Stimulated activated CD8-positive, alpha-beta memory T cell treated with anti-CD3 and anti-CD28 coated beads, Interleukin-4, amount 100 ng/mL, for 1 hour (primary cell): ENCODE measurements at places on chromosomes 1 and 21.

DNA sequence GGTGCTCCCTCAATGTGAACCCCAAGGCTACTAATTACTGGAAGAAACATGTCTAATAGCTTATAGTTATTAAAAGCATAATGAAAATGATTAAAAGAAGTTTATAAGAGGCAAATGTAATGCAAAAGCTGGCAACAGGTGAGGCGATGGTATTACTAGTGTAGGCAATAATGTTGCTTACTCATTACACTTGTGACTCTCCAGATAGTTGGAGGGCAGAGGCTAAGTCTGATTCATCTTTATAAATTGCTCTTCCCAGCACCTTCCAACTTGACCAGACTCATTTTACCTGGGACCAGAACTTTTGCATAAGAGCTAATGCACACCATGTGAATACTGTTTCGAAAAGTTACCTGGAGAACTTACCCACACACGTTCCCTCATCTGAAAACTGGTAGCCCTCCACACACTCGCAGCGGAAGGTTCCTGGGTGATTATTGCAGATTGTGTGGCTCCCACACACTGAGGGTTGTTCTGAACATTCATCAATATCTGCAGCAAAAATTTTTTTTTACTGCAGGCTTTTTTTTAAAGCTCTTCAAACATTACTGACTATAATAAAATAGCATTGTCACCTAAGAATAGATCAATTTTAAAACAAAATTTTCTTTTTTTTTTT, 48.0 kb downstream of the NID1 start:
- DNase-seq: no peak

GRCh38 chr1:206727981-206728696, 42.4 kb upstream of the IL19 start:
- DNase-seq: no peak

DNA sequence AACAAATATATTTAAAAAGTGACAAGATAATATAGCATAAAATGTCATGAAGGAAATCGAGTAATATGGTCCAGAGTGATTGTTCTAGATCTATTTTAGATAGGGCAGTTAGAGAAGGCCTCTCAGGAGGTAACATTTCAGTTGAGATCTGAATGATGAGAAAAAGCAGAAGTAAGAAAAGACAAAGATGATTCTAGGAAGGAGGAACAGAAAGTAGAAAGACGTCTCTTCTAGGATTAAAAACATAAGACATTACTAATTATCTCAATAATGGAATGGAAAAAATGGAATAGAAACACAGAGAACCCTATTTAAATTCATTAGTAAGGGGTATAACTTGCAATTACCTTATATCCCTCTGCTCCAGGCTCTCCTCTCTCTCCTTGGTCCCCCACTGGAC, 130.0 kb upstream of the ZNHIT6 start:
- DNase-seq: no peak

GRCh38 chr1:19612530-19612929, 31.6 kb upstream of the NBL1 start:
- no peak for DNase-seq

DNA sequence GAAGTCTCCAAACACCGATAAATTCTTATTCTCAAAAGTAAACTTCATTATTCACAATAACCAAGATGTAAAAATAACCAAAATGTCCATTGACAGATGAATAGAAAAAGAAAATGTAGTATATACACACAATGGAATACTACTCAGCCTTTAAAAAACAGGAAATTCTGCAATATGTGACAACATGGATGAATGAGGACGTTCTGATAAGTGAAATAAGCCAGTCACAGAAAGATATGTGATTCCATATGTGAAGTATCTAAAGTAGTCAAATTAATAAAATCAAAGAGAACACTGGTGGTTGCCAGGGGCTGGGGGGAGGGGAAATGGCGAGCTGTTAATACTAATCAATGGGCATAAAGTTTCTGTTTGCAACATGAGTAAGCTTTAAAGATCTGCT, 36.0 kb downstream of the LRRC8C start:
- DNase-seq: no peak

- DNase-seq: no peak
Measured at GRCh38 chr1:56060906-56061305, 518.5 kb downstream of the PLPP3 start.

GRCh38 chr1:75999034-75999433, 66.8 kb upstream of the ASB17 start:
- DNase-seq: no peak

- DNase-seq: no peak
Measured at GRCh38 chr1:41650028-41650880, 165.8 kb upstream of the EDN2 start.

DNA sequence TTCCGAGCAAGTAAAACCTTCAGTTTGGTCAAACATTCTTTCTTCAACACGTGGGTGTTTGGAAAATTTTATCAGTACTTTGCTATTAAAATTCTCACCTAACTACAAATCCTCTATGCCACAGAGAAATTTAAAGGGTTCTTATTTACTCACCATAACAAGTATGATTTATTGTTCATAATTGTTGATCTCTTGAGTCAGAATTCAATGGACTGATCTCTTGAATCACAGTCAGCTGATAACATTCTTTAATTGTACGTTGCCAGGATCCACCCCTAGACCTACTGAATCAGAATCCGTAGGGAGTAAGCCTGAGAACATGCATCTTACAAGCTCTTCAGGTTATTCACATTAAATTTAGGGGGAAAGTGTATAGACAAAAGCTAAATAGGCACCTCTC, 51.2 kb downstream of the DIPK1A start:
- DNase-seq: no peak

DNA sequence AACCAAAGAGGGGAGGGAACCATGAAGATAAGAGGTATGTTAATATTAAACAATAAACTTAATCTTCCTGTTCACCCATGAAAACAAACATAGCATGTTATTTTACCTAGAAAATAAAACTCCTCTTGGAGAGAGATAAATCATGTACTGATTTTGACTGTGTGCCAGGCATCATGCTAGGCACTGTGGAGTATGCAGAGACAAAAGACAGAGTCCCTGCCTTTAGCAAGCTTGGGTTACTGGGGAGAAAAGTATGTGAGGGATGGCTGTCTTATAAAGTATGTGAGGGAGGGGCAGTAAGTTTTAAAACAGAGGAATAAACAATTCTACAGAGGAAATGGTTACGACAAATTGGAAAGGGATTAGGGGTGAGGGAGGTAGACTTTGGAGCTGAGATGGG, 129.5 kb upstream of the BEND5 start:
- no peak for DNase-seq

DNA sequence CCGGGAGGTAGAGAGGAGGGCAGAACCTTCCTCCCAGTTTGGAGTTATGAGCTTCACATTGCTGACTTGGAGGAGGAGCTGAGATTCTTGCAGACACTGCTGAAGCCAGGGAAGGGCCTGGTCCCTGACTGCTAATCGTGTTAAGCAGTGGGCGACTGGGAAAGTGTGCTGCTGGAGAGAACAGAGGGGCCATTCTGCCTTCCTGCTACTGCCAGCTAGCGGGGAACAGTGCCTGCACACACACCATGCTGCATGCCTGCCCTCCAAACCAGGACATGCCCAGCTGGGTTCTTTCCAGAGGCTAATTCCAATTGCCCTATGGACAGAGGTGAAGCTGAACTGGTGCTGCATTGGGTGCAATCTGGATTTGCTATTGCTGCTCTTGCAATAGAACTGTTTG, 281.4 kb downstream of the AJAP1 start:
- DNase-seq: no peak

GRCh38 chr1:21337454-21337927, 47.2 kb upstream of the ECE1 start:
- DNase-seq: no peak

DNA sequence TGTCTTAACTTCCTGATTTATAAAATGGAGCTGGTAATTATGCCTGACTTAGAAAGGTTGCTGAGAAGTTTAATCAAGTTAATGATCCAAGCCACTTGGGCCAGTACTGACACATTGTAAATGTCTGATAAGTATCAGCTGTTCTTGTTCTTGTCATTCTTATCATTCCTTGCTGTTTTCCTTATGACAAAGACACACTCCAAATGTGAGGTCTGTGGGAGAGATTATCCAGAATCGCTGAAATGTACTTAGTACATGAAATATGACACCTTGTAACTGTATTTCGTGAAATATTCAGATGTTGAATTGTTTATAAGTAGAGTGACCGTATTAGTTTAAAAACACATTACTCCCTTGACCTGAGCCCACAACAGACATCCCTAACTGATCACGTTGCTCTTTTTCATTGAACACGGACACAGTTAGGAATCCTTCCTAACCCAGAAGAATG, 6.1 kb downstream of the AADACL4 start:
- no peak for DNase-seq

GRCh38 chr1:227883641-227884301, 64.0 kb downstream of the WNT9A start:
- DNase-seq: no peak

DNA sequence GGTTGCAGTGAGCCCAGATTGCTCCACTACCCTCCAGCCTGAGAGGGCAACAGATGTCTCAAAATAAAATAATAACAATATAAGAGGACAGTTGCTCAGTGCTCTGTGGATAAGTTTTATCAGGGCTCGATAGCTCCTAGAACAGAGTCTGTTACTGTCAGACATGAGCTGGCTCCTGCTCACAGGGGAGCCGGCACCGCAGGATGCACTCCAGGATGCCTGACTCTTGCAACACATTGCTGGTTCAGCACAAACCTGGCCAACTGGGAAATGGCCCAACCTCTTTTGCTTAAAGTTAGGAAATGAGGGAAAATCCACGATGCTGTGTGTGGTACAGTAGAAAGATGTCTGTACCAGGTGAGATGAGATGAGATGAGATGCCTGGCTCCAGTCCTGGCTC, 5.8 kb upstream of the CTSE start:
- no peak for DNase-seq

GRCh38 chr1:48030211-48030610, 33.0 kb upstream of the TRABD2B start:
- no peak for DNase-seq

DNA sequence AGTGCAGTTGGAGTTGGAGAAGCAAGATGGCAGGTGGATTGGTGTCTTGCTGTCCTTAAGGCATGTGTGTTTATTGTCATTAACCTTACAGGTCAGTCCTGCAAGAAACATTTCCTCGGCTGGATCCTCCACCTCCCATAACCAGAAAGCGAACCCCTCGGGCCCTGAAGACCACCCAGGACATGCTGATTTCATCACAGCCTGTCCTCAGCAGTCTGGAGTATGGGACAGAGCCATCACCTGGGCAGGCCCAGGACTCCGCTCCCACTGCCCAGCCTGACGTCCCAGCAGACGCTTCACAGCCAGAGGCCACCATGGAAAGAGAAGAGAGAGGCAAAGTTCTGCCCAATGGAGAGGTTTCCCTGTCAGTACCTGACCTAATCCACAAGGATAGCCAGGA, 1.6 kb downstream of the C1orf226 start:
- no peak for DNase-seq

- DNase-seq: no peak
Measured at GRCh38 chr1:165942062-165942461, 114.6 kb downstream of the UCK2 start.

- DNase-seq: no peak
Measured at GRCh38 chr1:76068542-76068941, 6.0 kb upstream of the ST6GALNAC3 start.

DNA sequence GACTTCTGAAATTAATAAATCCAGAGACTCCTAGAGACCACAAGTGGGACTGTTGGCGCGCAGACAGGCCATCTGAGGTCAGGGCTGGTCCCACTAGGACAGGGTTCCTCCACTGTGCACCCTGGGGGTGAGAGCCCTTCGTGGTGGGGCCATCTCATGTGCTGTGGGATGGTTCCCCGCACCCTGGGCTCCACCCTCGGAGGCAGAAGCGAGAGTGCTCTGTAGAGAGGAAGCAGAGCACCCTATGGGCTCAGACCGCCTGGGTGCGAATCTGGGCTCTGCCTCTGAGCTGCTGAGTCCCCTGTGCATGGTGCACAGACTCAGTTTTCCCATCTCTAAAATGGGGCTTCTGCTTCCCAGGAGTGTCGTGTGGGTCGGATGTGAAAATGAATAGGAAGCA, 227.3 kb downstream of the NPHP4 start:
- no peak for DNase-seq

DNA sequence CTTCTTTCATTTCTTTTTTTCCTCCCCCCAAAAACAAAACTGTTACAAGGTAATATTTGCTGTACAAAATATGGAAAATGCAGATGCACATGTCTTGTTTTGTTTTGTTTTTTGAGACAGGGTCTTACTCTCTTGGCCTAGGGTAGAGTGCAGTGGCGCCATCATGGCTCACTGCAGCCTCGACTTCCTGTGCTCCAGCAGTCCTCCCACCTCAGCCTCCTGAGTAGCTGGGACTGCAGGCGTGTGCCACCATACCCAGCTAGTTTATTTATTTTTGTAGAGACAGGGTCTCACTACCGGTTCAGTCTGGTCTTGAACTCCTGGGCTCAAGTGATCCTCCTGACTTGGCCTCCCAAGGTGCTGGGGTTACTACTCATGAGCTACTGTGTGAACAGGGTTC, 15.5 kb downstream of the PRRC2C start:
- DNase-seq: no peak

DNA sequence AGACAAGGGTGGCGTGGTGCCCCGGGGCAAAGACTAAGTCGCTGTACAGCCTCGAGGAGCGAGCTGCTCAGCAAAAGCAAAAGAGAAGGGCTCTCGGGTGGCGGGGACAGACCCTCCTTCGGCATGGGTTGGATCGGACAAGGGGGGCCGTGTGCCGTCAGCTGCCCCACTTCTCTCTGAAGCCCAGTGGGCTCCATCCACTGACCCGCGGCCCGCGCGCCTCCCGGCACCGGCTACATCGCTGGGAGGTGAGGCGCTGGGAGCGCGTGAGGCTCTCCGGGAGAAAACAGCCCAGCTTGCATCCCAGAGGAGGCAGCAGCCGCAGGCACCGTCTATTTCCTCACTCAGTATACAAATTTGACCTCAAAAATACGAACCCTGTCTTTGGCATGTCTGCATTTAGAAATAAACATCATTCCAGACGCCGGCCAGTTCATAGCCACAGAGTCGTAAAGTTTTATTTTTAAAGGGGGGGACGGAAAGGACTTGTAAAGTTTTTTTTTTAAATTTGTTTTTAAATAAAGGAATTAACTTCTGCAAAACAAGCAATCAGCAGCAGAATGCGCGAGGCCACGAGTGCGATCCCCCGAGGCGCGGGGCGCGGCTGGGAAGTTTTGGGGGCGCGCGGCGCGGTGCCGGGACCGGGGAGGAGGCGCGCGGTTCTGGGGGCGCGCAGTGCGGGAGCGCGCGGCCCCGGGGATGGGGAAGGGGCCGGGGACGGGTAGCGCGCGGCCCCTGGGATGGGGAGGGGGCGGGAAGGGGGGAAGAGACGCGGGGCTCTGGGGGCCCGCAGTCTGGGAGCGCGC, 689 bp upstream of the GPR137B start:
- DNase-seq: no peak
